A549 treated with DMSO at 1 μM for 4 hours (cell line): ENCODE measurements at places on chromosomes 12 and 14. TPM values are rescaled to one million over a fixed set of nuclear protein-coding genes. Genes with fewer than 3 reads are reported as not detected.

SLC17A8 gene
- total RNA-seq, result 0.05 TPM in 1 of 5 replicates, not detected in the others

HCAR2 gene
- total RNA-seq, result 0.22 to 0.49 TPM (median 0.38 TPM) in 5 replicates

FOXA1 gene
- total RNA-seq, result 9.4 to 12.9 TPM (median 12.2 TPM) in 5 replicates

CLEC4A gene
- total RNA-seq, result 0.12 to 0.37 TPM (median 0.19 TPM) in 3 of 5 replicates, not detected in the others

DPPA3 gene
- not detected in 5 replicates for total RNA-seq

SMARCD1 gene
- total RNA-seq, result 72.3 to 81.7 TPM (median 75.1 TPM) in 5 replicates

KLRC4 gene
- total RNA-seq, result not detected in 5 replicates

SLC7A8 gene
- total RNA-seq, result 0.25 to 0.69 TPM (median 0.34 TPM) in 5 replicates

ITGA5 gene
- total RNA-seq, result 88.7 to 106 TPM (median 98.1 TPM) in 5 replicates

MYF5 gene
- not detected in 5 replicates for total RNA-seq

GPR84 gene
- 0.15 TPM in 1 of 5 replicates, not detected in the others for total RNA-seq

CD163 gene
- total RNA-seq, result 0.06 TPM in 1 of 5 replicates, not detected in the others

KLHDC1 gene
- total RNA-seq, result 0.12 to 0.29 TPM (median 0.24 TPM) in 5 replicates

GXYLT1 gene
- 10.3 to 17.2 TPM (median 15.8 TPM) in 5 replicates for total RNA-seq

CMA1 gene
- total RNA-seq, result not detected in 5 replicates

B4GALNT1 gene
- total RNA-seq, result 34.2 to 52.4 TPM (median 46.8 TPM) in 5 replicates

KLRK1 gene
- total RNA-seq, result not detected in 5 replicates

KRT75 gene
- 0.12 to 0.26 TPM (median 0.18 TPM) in 5 replicates for total RNA-seq

PTHLH gene
- total RNA-seq, result 37.6 to 41.9 TPM (median 40.6 TPM) in 5 replicates

SPRING1 gene
- 16.1 to 29.2 TPM (median 26.7 TPM) in 5 replicates for total RNA-seq

MUCL1 gene
- total RNA-seq, result not detected in 5 replicates

PIANP gene
- total RNA-seq, result 0.58 to 1.6 TPM (median 0.96 TPM) in 5 replicates

HOXC6 gene
- 4.5 to 5.5 TPM (median 5.0 TPM) in 5 replicates for total RNA-seq

SPTB gene
- total RNA-seq, result 0.80 to 1.1 TPM (median 1.00 TPM) in 5 replicates

MMP14 gene
- total RNA-seq, result 0.52 to 1.3 TPM (median 0.75 TPM) in 5 replicates

KLRG1 gene
- 0.97 to 2.4 TPM (median 1.6 TPM) in 5 replicates for total RNA-seq

OAS3 gene
- total RNA-seq, result 26.1 to 34.6 TPM (median 29.7 TPM) in 5 replicates
